ENCODE measurements at places on chromosomes 6 and 20.

GRCh38 chr6:39755231-39755630, 30.0 kb upstream of the KIF6 start:
- no peak for DNase-seq

- DNase-seq, result no peak
These were observed 234.5 kb downstream of the BMP7 start for GRCh38 chr20:57031867-57032355.

DNA sequence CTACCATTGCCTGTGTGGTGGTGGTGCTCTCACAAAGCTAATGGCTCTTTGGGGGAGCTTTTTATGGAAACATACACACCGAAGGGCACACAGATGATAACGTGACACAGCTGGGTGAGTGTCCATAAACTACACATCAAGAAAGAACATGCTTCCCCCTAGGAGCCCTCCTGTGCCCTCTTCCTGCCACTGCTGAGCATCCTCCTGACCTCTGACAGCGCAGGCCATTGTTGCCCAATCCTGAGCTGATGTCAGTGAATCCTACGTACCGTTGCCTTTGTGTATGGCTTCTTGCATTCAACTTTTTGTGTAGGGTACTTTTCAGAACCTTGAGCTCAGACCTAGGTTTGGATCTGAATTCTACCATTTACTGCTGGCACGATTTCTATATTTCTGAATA, 65.8 kb upstream of the SLC22A1 start:
- DNase-seq, result no peak

DNA sequence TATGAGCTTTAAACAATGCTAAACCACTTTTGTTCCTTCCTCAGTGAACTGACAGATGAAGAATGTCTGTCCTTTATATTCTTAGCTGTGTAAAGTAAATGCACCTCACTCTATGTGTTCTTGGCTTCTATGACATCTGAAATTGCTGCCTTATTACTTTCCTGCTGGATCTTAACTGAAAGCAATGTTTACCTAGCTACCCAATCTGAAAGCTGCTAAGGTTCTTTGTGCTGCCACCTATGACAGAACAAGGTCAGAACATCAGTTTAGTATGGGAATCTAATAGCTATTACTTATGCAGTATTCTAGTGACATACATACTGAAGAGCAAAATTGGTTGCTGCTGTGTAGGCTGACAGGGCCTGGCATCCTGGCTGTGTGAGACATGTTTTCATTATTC, 444.1 kb downstream of the KHDRBS2 start:
- DNase-seq, result no peak

- no peak for DNase-seq
These were observed 171.7 kb upstream of the PDE10A start for GRCh38 chr6:165834613-165835259.

DNA sequence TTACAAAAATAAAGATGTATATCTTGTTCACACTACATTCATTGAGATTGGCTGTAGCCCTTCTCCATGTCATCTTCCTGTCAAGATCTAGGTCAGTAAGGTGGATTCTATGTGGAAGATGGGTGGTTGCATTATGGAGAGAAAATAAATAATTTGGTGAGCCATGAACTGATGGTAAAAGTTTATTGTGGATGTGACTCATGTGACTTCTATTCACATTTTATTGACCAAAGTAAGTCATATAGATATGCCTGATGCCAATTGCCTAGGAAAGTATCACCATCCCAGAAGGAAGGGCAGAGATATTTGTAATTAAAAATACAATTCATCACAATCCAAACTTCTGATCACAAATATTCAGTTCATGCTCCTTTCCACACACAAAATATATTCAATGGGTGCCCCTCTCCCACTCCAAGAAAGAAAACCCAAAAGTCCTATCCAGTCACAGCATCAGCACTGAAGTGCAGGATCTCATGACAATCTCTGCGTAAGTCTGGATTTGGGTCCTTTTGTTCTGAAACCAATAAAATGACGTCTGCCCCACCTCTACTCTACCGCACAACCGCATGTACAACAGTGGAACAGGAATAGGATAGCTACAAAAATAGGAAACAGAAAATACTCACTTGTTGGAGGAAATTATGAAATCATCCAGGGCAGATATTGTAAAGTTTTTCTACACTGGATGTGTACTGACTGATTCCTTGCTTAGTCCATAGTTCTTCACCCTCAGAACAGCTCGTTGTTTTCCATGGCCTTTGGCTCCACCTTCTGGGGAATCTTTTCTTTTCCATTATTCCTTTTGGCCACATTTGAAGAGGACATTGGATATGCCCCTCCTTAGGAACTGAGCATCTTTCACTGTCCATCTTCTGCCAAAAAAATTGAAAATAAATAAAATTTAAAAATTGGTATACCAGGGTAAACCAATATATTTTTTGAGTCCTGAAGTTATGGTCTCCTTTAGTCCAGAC, 16.1 kb upstream of the SLC17A3 start:
- DNase-seq, result peak; percentile 24

DNA sequence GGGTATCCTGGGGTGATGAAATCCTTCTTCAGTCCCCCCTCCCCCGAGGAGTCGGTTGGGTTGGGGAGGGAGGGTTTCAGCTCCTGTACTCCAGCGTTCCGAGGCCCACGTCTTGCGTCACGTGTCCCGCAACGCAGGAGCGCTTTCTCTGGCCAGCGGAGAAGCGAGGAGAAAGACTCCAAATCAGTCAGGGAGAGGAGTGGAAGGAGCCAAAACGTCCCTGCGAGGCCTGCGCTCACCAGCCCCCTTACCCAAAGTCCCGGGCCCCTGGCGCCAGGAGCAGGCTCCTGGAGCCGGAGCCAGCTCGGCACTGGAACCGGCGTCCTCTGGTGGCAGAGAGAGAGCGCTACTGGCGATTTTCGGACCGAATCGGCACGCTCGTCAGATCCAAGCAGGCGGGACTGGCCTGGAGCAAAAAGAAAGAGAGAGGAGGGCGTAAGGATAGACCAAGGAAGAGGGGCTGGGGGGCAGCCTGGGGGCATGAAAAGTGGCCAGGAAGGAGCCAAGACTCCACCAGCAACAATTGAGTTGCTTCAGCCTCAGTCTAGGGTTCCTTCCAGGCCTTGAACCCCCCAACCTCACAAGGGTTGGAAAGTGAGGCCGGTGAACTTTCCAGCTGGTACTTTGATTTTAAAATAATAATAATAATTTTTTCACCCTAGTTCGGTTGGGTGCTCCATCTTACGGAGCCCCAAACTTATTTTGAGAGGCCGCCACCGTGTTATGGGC, at the start of gene GNAS:
TSS of gene GNAS (plus strand) at position 174 of the 729 bp plus-strand sequence.
- peak; percentile 50 for DNase-seq

GRCh38 chr20:41631826-41632225, 13.6 kb upstream of the CHD6 start:
- no peak for DNase-seq
